CD4-positive, CD25-positive, alpha-beta regulatory T cell (primary cell): ENCODE measurements at places on chromosomes 7 and 10. TPM values are rescaled to one million over a fixed set of nuclear protein-coding genes. Genes with fewer than 3 reads are reported as not detected.

GRCh38 chr7:15057272-15057671, 154.7 kb upstream of the DGKB start:
- H3K4me1 ChIP-seq: no peaks in the 10 kb centered on the region
- H3K36me3 ChIP-seq: no peaks in the 10 kb centered on the region
- DNase-seq: no peak
- H3K27ac ChIP-seq: no peak overlapping the region

DNA sequence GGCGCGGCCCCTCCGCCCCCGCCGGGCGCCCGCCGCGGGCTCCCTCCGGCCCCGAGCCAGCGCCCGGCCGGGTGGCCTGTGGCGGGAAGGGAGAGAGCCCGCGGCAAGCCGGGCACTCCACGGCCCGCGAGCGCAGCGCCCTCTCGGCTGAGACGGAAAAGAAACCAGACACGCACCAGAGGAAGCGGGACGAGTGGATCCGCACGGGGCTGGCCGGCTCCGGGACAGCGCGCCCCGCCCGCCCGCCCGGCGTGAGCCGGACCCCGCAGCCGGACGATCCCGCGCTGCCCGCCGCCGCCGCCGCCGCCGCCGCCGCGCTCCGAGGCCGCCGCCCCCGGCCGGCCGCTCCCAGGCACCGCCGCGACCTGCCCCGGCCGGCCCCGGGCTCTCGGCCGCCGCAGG, 300 bp downstream of the ARHGAP21 start:
- H3K27me3 ChIP-seq: no peaks in the 10 kb centered on the region
- no peak overlapping the region for H3K27ac ChIP-seq
- DNase-seq: peak; percentile 10
- H3K4me1 ChIP-seq: peaks cover 29% of the 10 kb centered on the region

GRCh38 chr7:30841801-30842541, 69.7 kb upstream of the AQP1 start:
- H3K27ac ChIP-seq: no peak overlapping the region
- no peaks in the 10 kb centered on the region for H3K4me1 ChIP-seq
- H3K27me3 ChIP-seq: no peaks in the 10 kb centered on the region
- H3K36me3 ChIP-seq: no peaks in the 10 kb centered on the region
- H3K4me3 ChIP-seq: no peak overlapping the region
- DNase-seq: no peak

GRCh38 chr7:50539725-50540124, 25.5 kb downstream of the DDC start:
- H3K4me1 ChIP-seq: no peaks in the 10 kb centered on the region
- H3K4me3 ChIP-seq: no peak overlapping the region
- H3K36me3 ChIP-seq: no peaks in the 10 kb centered on the region
- no peaks in the 10 kb centered on the region for H3K27me3 ChIP-seq
- no peak for DNase-seq
- no peak overlapping the region for H3K27ac ChIP-seq

DNA sequence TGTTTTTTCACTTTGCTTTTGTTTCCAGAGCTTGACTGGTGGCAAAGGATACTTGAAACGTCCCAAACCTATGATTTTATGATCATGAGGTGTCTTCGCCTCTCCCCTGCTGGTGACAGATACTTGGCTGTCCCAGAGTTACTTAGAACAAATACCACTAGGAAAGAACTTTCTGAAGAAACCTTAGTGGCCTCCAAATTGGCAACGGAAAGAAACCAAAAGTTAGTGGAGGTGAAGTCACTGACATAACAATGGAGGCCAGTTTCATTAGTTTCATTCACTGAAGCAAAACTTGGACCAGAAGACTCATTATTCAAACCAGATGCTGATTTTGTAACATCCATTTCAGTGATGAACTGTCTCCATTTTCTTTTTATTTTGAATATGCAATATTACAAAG, 68.6 kb downstream of the JAZF1 start:
- H3K4me1 ChIP-seq: no peaks in the 10 kb centered on the region
- H3K36me3 ChIP-seq: peaks cover 2% of the 10 kb centered on the region
- no peaks in the 10 kb centered on the region for H3K27me3 ChIP-seq
- no peak overlapping the region for H3K27ac ChIP-seq
- no peak overlapping the region for H3K4me3 ChIP-seq

GRCh38 chr10:80421707-80422536, 13.6 kb downstream of the PRXL2A start:
- no peaks in the 10 kb centered on the region for H3K4me1 ChIP-seq
- H3K36me3 ChIP-seq: no peaks in the 10 kb centered on the region
- H3K27ac ChIP-seq: no peak overlapping the region

GRCh38 chr10:62594093-62594520, 210.4 kb upstream of the ADO start:
- peak; percentile 49 for DNase-seq
- no peaks in the 10 kb centered on the region for H3K4me1 ChIP-seq
- H3K27ac ChIP-seq: no peak overlapping the region
- no peaks in the 10 kb centered on the region for H3K36me3 ChIP-seq
- no peak overlapping the region for H3K4me3 ChIP-seq

GRCh38 chr7:112898432-112899290, 108.5 kb upstream of the TMEM168 start:
- peaks cover 16% of the 10 kb centered on the region for H3K36me3 ChIP-seq
- no peaks in the 10 kb centered on the region for H3K4me1 ChIP-seq
- no peak overlapping the region for H3K27ac ChIP-seq
- DNase-seq: peak; percentile 64
- H3K27me3 ChIP-seq: no peaks in the 10 kb centered on the region
- H3K4me3 ChIP-seq: no peak overlapping the region

LIPF gene
- polyA plus RNA-seq: not detected

DNA sequence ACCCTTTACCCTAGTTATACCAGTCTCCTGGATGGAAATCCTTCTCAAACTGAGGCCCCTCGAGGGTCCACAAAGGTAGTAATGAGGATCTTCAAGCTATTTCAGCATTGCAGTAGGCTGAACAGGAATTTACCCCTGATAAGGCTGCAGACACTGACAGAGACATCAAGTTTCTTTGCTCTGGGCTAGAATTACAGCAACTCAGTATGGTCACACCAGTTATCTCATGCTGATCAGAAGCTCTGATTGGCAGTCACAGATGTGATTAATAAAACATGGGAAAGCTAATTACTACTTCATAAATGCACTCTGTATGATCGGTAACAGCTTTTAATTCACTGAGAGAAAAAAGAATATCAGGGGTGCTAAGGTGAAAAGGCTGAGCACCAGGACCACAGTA, 30.6 kb downstream of the FAM204A start:
- H3K27me3 ChIP-seq: no peaks in the 10 kb centered on the region
- no peak overlapping the region for H3K27ac ChIP-seq
- DNase-seq: no peak
- H3K4me3 ChIP-seq: no peak overlapping the region
- H3K36me3 ChIP-seq: peaks cover 42% of the 10 kb centered on the region

GIMAP8 gene
- 15.1 TPM for polyA plus RNA-seq

DNA sequence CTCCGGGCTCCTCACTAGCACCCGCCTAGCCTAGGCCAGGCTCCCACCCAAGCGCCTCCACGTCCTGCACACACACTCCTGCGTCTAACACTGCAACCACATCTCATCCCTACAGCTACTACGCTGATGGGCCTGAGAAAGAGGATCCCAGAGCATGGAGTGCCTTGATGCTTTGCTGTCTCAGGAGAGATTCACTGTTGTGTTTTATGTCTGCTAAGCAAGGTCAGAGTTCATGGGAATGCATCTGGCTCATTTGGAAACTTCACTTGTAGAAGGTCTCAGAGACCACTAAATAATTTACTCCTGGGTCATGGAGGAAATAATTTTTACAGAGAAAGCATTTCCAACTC, 88.7 kb downstream of the SLIT1 start:
- no peak for DNase-seq
- H3K36me3 ChIP-seq: no peaks in the 10 kb centered on the region
- peaks cover 5% of the 10 kb centered on the region for H3K27me3 ChIP-seq
- no peaks in the 10 kb centered on the region for H3K4me1 ChIP-seq
- H3K4me3 ChIP-seq: no peak overlapping the region

DNA sequence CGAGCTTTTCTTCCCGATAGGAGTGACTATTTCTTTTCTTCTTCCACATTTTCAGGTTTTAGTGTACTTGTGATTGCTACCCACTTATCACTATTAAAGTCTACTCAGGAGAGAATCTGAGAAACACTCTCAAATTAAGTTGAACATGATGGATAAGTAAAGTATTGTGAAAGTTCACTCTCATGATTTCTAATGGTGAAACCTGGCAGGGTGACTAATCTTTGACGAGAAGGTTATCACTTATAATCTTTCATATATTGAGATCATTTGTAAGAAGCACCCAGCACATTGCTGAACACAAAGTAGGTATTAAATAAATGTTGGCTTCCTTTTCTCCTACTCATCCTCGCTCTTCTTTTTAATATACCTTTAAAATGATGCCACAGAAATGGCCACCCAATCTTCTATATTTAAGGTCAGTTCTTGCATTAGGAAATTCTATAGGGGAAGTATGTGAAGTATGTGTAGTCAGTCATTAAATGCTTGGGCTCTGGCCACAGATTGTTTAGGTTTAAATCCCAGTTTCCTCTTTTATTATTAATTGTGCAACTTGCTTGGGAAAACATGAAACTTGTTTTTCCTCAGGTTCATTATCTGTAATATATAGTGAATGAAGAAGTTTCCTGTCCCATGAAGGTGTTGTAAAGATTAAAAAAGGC, 3.1 kb upstream of the CFTR start:
- no peaks in the 10 kb centered on the region for H3K36me3 ChIP-seq
- no peak overlapping the region for H3K4me3 ChIP-seq
- no peak overlapping the region for H3K27ac ChIP-seq
- H3K4me1 ChIP-seq: no peaks in the 10 kb centered on the region
- peaks cover 17% of the 10 kb centered on the region for H3K27me3 ChIP-seq
- no peak for DNase-seq

DNA sequence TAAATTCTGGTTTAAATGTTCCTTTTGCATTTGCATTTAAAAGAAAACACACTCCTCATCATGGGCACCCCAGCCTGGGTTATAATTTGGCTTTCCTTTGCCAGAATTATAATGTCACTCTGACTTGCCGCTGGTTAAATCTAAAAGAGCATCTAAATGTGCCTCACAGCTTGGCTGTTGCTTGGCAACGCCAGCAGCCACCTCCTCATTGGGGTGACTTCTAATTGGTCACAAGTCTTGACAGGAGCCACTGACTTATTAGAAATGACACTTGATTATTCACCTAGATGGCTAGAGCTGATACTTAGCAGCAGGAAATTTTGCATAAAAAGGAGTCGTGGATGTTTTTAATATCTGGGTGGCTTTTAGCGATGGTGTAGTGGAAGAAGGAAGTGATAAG, 114.3 kb downstream of the TBXAS1 start:
- no peak for DNase-seq
- peaks cover 9% of the 10 kb centered on the region for H3K27me3 ChIP-seq
- no peaks in the 10 kb centered on the region for H3K4me1 ChIP-seq
- no peaks in the 10 kb centered on the region for H3K36me3 ChIP-seq

HOXA9 gene
- 0.20 TPM for polyA plus RNA-seq

DNA sequence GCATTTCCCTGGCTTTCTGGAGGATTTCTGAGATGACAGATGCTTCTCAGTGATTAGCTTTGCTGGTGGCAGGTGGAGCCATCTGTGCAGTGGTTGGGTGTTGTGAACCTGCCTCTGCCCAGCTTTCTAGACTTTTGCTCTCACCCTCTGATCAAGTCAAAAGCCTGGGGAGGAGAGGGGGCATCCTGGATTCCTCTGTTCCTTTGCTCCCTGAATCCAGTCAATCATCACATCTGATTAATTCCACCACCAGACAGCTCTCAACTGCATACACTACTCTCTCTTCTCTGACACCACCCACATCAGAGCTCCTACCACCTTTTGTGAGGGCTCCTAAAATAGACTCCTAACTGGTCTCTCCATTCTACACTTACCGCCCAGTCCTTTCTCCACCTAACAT, 283.5 kb downstream of the WDR11 start:
- DNase-seq: no peak
- H3K36me3 ChIP-seq: no peaks in the 10 kb centered on the region
- no peak overlapping the region for H3K4me3 ChIP-seq
- no peaks in the 10 kb centered on the region for H3K4me1 ChIP-seq
- no peaks in the 10 kb centered on the region for H3K27me3 ChIP-seq
- no peak overlapping the region for H3K27ac ChIP-seq

- no peak for DNase-seq
- H3K27me3 ChIP-seq: no peaks in the 10 kb centered on the region
- no peak overlapping the region for H3K27ac ChIP-seq
- no peaks in the 10 kb centered on the region for H3K4me1 ChIP-seq
- no peaks in the 10 kb centered on the region for H3K36me3 ChIP-seq
Measured at GRCh38 chr7:260441-261281, 29.3 kb upstream of the FOXL3 start.

PON1 gene
- not detected for polyA plus RNA-seq

GRCh38 chr10:77404810-77405209, 232.8 kb downstream of the KCNMA1 start:
- DNase-seq: no peak
- H3K4me3 ChIP-seq: no peak overlapping the region
- H3K4me1 ChIP-seq: no peaks in the 10 kb centered on the region
- H3K27ac ChIP-seq: no peak overlapping the region
- H3K27me3 ChIP-seq: no peaks in the 10 kb centered on the region

WIPF3 gene
- not detected for polyA plus RNA-seq

ANKRD26 gene
- 2.1 TPM for polyA plus RNA-seq

STEAP4 gene
- polyA plus RNA-seq: not detected

DNA sequence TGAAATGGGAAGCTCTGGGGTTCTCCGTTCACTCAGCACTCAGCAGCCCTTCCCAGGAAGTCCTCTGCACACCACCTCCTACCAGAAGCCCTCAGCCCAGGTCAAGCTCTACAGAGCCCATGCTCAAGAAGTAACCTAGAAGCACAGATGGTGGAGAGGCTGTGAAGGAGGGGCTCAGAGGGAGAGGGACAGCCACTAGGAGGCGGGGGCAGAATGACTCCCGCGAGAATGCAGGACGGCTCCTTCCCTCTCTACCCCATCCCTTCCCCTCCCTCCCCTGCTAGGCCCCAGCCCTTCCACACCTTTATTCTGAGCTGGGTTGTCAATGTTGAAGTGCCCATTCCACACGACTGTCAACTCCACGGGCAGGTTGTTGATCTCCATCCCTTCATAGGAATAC, 373.2 kb downstream of the PLXNA4 start:
- H3K36me3 ChIP-seq: no peaks in the 10 kb centered on the region
- H3K4me3 ChIP-seq: no peak overlapping the region
- H3K4me1 ChIP-seq: no peaks in the 10 kb centered on the region
- H3K27me3 ChIP-seq: no peaks in the 10 kb centered on the region

CCL24 gene
- not detected for polyA plus RNA-seq
